ENCODE measurements at places on chromosomes 7 and 10. TPM values are rescaled to one million over a fixed set of nuclear protein-coding genes. Genes with fewer than 3 reads are reported as not detected.

The TPK1 gene
- total RNA-seq: 1.6 TPM

- DNase-seq: no peak
Observed at GRCh38 chr10:124303662-124304418, 114.9 kb downstream of the OAT start.

- DNase-seq: no peak
Observed at GRCh38 chr10:120984221-120984620, 133.1 kb downstream of the WDR11 start.

DNA sequence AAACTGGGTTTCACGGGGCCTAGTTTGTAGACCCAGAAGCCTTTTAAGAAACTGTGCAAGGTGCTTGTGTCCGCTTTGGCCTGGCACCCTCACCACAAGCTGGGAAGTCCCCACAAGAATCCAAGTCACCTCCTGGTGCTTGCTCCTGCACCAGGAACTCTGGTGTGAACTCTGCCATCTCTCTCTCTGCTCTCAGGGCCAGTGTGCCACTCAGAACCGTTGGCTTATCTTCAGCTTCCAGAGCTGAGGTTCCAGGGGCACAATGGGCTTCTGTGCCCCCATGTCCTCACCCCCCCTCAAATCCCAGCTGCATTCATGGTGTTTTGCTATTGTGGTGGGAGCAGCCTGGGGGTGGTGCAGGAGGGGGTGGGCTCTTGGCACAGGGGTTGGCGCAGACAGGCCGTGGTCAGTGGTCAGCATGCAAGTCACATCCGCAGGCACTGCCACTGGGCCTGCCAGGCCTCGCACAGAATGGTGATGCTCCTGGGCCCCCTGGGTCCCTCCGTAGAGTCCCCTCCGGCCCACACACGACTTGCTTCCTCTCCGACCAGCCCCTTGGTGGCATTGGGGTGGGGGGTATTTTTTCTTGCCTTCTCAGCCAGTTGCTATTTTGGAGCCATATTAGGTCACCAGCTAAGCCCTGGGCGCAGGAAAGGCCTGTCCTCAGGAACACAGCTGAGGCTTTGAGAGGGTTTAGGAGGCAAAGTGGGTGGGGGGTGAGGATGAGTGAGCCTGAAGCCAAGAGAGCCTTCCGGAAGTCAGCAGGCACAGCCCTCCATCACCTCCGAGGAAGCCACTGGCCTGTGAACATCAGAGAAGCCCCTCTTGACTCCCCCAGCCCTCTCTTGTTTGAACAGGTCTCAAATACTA is 3.0 kb downstream of the ZCCHC24 start:
- peak; percentile 23 for DNase-seq

The TMEM26 gene
- total RNA-seq: 9.2 TPM

GRCh38 chr10:95480901-95481491 is 80.2 kb downstream of the SORBS1 start:
- DNase-seq: no peak

- DNase-seq: no peak
Observed at GRCh38 chr10:79207096-79207357, 138.3 kb downstream of the ZMIZ1 start.

The COL17A1 gene
- total RNA-seq: 0.03 TPM

DNA sequence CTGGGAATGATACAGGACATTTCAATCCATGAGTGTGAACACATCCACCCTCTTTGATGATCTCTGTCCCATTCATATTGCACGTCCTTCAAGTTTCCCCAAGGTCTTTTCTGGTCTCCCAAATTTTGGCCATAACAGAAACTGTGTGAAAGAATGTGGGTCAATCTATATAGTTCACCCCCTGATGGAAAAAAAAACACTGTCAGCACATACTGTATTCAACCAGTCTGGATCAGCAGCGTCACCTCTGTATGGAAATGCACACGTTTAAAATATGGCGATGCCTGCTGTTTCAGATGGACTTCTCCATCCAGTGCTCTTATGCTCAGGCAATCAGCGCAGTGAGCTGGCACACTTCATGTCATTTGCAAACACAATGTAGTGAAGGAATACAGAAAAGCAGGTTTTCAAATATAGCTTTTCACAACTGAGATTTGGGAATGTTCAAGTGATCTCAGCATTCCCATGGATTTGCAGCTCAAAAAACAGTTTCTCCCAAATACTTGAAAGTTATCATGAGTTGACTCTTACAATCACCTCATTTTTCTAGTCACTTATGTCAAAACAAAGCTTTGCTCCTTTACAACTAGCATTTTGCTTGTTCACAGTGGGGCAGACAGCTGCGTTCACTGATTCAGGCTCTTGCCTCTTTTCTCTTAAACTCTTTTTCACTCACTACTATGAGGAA is 61.1 kb downstream of the FAM13C start:
- no peak for DNase-seq

DNA sequence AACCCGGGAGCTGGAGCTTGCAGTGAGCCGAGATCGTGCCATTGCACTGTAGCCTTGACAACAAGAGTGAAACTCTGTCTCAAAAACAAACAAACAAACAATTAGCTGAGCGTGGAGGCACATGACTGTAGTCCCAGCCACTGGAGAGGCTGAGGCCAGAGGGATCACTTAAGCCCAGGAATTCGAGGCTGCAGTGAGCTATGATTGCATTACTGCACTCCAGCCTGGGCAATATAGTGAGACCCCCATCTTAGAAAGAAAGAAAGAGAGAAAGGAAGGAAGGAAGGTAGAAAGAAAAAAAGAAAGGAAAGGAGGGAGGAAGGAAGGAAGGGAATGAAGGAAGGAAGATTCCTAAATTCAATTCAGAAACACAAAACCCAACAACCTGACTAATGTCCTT is 141.3 kb upstream of the TNRC18 start:
- DNase-seq: no peak

DNA sequence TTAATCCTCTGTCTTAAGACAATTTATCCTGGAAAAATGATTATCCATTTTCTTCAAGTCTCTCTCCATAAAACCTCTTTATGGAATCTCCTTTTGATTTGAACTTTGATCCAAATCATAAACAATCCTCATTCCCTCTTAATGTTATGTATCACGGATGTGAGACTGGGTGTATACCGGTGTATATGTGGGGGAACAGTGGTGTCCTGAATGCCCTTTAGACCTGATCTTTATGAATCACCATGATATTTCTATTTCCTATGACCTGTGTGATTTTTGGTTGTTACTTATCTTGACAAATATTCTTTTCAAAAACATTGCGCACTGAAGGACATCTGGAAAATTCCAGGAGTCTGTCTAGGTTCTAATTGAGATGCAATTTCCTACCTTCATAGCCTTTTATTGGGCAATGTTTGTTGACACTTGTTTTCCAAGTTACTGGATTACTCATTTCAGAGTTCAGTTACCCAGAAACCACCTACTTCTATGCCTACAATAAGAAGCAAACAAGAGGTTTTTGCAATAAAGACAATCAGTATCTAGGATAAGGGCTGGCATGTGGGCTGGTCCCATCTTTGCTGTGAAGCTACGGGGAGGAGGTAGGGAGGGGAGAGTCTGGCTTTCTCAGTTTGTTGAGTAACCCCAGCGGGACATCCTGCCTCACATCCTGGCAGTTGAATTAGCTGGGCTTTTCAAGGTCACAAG is 190.4 kb downstream of the CTTNBP2 start:
- no peak for DNase-seq

DNA sequence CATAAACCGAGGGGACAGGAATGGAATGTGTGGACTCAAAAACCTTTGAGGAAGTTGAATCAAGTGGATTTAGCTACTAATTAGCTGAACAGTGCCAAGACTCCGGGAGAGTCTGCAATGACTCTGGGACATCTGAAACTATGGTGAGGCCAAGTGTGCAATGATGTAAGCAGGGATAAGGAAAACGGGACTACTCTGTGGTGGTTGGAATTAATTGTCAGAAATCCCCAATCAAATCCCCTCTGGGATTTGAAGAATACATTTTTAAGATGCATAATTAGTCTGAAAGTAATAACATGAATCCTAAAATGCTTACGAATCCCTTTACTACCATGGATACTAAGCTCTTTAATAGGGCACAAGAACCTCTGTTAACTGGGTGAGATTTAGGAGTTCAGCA is 602.8 kb downstream of the NRG3 start:
- no peak for DNase-seq

The NAT16 gene
- not detected for total RNA-seq

DNA sequence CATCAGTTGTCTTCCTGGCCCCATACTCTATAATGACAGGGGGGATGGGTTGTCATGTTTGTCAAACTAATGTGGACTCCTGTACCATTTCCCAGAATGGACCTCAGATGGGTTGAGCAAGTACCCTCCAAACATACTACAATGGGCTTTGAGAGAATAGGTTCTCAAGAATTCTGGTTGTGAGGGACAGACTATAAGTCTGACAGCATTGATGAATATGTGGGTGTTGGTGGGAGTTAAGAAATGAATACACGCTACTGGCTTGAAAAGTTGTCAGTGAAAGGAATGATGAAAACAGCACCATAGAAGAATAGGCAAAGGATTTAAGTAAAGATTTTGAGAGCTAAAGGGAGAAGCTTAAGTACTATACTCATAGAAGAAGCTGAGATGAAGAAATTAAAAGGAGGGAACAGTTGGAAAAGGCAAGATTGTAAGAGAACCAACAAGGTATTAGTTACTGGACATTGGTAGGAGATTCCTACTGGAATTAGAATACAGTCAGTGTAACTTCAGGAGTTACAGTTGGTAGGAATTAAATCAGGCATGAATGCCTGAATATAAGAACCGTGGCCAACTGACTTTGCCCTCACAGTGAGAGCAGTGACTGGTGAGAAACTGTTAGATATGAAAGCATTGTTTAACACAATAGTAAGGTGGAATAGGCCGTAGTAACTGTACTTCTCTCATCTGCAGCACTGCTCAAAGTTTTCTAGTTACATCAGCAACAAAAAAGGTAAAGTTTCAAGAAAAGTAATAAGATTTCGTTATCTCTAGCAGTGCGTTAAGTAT is 86.3 kb downstream of the LCOR start:
- peak; percentile 57 for DNase-seq

GRCh38 chr7:150910996-150911422 is 58.7 kb downstream of the AOC1 start:
- DNase-seq: no peak

DNA sequence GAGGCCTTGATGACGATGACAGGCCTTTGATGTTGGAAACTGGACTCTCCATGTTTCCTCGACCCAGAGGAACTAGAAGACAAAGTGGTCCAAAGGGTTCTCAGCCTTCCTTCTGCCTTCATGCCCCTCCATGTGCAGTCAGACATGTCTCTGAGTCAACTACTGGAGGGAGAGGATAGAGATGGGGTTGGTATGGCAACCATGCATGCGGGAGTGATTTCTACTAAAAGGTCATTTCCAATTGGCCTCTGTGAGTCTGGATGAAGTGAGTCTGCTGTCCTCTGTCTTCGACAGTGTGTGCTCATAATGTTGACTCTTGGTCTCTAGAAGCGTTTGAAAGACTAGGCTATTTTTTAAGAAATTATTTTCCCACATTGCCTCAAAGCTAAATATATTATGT is 29.2 kb downstream of the STK17A start:
- DNase-seq: no peak

The HSPA12A gene
- total RNA-seq: 0.18 TPM

GRCh38 chr7:23915236-23915635 is 205.2 kb downstream of the STK31 start:
- DNase-seq: no peak

The UCMA gene
- total RNA-seq: not detected

The PRSS1 gene
- total RNA-seq: not detected

The FRAT2 gene
- total RNA-seq: 41.2 TPM

GRCh38 chr10:92916433-92916832 is 68.1 kb downstream of the EXOC6 start:
- no peak for DNase-seq

DNA sequence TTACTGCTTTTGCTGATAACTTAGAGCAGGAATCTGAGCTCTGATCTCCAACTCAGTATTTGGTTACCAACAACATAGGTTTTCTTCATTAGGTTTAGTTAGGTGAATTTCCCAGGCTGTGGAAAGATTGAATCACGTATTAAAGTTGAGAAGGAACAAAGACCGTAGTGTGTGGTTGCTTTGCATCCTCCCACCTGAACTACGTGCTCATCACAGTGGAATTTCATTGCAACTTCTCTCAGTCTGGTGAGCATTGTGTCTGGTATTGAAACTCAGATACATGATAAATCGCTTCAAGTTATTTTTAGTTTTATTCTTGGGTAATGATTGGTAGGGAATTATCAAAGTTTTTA is 139.4 kb upstream of the AKR1E2 start:
- no peak for DNase-seq

The RPP38 gene
- 3.4 TPM for total RNA-seq

GRCh38 chr7:128954150-128954549 is 16.4 kb downstream of the IRF5 start:
- DNase-seq: no peak

DNA sequence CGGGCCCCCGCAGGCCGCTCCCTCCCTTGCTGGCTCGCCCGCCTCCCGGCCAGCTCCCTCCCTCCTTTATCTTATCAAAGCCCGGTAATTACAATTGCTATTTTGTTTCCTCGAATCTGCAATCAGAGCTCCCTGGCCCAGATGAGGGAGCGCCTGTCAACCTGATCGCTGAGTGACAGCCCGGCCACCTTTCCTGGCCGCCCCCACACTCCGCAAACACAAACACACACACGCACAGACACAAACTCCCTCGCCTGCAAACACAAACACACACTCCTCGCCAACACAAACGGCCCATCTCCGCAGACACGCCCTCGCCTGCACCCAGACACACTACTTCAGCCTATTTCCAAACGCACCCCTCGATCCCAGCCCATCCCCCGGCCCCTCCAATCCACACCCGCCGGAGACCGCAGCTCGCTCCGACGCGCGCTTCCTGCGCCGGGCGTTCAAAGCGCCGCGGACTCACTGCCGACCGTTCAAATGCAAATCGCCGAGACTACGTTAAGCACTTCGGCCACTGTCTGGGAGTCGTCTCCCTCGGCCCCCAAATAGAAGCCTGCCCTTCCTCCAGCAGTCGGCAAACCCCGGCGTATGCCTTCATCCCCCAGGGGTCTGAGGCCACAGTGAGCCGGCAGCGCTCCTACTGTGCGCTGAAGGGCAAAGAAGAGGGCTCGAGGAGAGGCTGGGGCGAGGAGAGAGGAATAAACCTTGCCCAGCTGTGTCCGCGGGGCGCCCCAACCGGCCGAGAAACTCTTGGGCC is 3.0 kb upstream of the FGF8 start:
- DNase-seq: no peak

The ASZ1 gene
- not detected for total RNA-seq

- DNase-seq: no peak
Observed at GRCh38 chr10:58435297-58435985, 50.2 kb downstream of the TFAM start.

DNA sequence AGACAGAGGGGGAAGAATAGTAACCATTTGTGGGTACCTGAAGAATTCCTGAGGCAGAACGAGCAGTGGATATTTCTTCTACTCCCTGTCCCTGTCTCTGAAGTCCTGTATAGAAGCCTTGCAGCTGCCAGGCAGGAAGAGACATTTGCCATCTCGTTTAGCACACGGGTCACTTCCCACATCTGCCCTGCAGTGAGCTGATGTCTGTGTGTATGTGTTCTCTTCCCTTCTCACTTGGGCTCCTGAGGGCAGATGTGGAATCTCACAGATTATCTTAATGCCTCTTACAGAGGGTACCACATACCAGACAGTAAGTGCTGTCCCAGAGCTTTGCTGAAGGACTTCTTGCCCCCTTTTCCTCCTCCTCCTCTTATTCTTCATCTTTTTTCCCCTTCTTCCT is 14.1 kb upstream of the TRPV6 start:
- DNase-seq: no peak

- peak; percentile 42 for DNase-seq
Observed at GRCh38 chr10:91887272-91888076, 21.8 kb downstream of the FGFBP3 start.

- DNase-seq: peak; percentile 3
Observed at GRCh38 chr10:27783660-27784059, 38.0 kb upstream of the MKX start.

GRCh38 chr10:65320236-65321026 is 1605.4 kb upstream of the LRRTM3 start:
- DNase-seq: no peak

Data from G401 (cell line).